ENCODE measurements at places on chromosomes 5 and 9.

GRCh38 chr9:111940697-111941096, 44.1 kb downstream of the UGCG start:
- H3K4me3 ChIP-seq, result no peak overlapping the region
- peaks cover 14% of the 10 kb centered on the region for H3K4me1 ChIP-seq
- H3K27ac ChIP-seq, result peak overlapping the region; percentile 25
- peak; percentile 61 for DNase-seq

GRCh38 chr9:8850914-8851313, 1051.3 kb upstream of the DMAC1 start:
- no peak overlapping the region for H3K4me3 ChIP-seq
- no peaks in the 10 kb centered on the region for H3K36me3 ChIP-seq
- DNase-seq, result no peak
- H3K27ac ChIP-seq, result no peak overlapping the region
- no peaks in the 10 kb centered on the region for H3K27me3 ChIP-seq
- no peaks in the 10 kb centered on the region for H3K4me1 ChIP-seq

DNA sequence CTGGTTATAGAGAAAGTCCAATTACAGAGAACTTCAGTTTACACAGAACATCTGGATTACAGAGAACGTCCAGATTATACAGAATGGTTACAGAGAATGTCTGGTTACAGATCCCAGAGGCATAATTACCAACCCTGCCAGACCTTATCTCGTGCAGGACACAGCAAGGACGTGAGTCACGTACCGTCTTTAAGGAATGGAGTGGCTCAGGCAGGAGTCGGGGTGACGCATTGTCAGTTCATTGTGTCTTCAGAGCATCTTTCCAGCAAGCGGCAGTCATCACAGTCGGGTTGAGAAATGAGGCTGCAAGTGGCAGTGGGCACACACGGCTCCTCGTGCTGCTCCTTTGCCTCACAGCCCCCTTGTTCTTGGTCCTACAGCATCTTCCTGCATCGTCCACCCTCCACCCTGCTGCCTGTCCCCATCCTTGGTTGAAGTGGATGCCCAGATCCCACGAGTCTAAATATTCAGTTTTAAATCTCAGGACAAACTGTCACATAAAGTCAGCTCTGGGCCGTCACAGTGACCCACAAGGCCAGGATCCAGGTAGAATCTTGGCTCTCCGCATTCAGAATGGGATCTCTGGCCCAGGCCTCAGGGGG, 30.0 kb upstream of the SLC6A19 start:
- H3K27me3 ChIP-seq, result peaks cover 44% of the 10 kb centered on the region
- H3K4me1 ChIP-seq, result peaks cover 4% of the 10 kb centered on the region
- no peaks in the 10 kb centered on the region for H3K36me3 ChIP-seq

DNA sequence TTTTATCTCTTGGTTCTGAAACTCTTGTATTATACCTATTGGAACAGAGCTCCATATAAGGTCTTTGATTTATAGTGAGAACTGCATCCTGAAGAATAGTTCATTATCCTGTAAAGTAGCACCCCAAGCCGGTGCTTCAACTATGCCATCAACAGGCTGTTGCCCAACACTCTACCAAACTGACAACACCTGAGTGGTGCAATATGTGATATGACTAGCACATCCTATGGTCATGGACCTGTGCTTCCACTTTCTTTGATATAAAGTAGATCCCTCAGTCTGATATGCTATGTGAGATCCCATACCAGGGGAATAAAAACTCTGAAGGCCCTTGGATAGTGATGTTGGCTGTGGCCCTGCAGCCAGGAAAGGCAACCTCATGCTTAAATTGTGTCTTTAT, 15.8 kb downstream of the CSF2 start:
- no peaks in the 10 kb centered on the region for H3K27me3 ChIP-seq
- no peak overlapping the region for H3K27ac ChIP-seq
- H3K4me3 ChIP-seq, result no peak overlapping the region
- peaks cover 20% of the 10 kb centered on the region for H3K4me1 ChIP-seq

DNA sequence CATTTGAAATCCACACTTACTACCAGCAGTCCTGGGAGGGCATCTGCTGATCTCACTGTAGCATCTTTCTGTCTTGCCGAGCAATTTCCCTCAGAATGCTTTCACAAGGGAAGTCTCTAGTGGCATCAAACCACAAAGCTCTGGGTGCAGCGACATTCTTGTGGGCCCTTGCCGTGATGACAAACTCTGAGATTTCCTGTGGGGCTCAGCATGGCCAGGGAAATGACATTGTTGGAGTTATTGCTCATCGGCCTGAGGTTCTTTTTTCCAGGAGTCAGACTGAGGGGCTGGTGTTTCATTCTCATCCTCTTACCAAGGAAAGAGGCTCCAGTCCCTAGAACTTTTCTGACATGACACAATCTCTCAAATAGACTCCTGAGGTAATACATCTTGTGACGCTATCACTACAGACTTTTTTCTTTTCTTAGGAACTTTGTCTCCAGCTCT, 51.4 kb downstream of the PFDN1 start:
- H3K4me3 ChIP-seq, result no peak overlapping the region
- H3K4me1 ChIP-seq, result peaks cover 15% of the 10 kb centered on the region
- peaks cover 34% of the 10 kb centered on the region for H3K36me3 ChIP-seq
- peak; percentile 98 for DNase-seq
- peak overlapping the region; percentile 62 for H3K27ac ChIP-seq

GRCh38 chr5:36772276-36773140, 104.1 kb upstream of the NIPBL start:
- no peaks in the 10 kb centered on the region for H3K36me3 ChIP-seq
- H3K27me3 ChIP-seq, result peaks cover 8% of the 10 kb centered on the region
- no peaks in the 10 kb centered on the region for H3K4me1 ChIP-seq
- no peak for DNase-seq

GRCh38 chr9:20419533-20419932, 202.8 kb downstream of the MLLT3 start:
- H3K4me3 ChIP-seq, result no peak overlapping the region
- H3K36me3 ChIP-seq, result no peaks in the 10 kb centered on the region
- no peak overlapping the region for H3K27ac ChIP-seq
- DNase-seq, result no peak
- H3K27me3 ChIP-seq, result no peaks in the 10 kb centered on the region
- H3K4me1 ChIP-seq, result no peaks in the 10 kb centered on the region

- no peaks in the 10 kb centered on the region for H3K36me3 ChIP-seq
- no peaks in the 10 kb centered on the region for H3K4me1 ChIP-seq
- no peaks in the 10 kb centered on the region for H3K27me3 ChIP-seq
- no peak overlapping the region for H3K4me3 ChIP-seq
Measured at GRCh38 chr9:87069690-87070089, 122.4 kb upstream of the GAS1 start.

DNA sequence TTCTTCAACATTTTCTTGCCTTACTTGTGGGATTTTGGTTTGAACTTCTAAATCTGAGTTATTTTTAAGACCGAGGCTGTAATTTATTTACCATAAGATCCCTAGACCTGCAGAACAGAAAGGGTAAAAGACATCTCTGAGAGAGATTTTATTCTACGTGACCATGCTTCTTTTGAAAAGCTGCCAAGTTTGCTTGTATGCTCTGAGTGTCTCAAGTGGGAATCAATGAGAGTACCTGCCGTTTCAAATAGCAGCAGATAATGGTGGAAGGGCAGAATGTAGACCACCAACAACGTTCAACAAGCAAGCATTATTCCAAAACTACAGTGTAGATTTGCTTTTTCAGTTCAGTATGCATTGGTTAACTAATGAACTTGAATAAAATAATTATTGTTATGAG, 108.6 kb upstream of the MINAR2 start:
- no peak overlapping the region for H3K27ac ChIP-seq
- DNase-seq, result no peak

DNA sequence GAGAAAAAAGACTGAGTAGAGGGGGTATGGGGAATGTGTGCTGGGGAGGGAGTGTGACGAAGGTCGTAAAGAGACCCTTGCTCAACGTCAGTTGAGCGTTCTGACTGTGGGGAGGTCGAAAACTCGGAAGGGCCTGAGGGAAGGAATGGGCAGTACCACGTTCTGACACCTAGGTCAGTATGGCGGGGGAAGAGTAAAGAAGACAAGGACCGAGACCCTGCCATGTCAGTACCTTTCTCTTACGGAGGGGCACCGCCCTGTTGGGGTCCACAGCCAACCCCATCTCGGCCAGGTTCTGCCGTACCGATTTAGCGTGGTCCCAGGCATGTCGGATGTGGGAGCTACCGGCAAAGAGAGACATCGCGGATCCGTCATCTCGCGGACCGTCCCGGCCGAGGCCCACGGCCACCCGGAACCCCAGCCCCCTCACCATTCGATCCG, 375 bp downstream of the NOP16 start:
- DNase-seq, result peak; percentile 62
- H3K36me3 ChIP-seq, result peaks cover 63% of the 10 kb centered on the region
- H3K27ac ChIP-seq, result peak overlapping the region; percentile 16
- no peaks in the 10 kb centered on the region for H3K27me3 ChIP-seq

DNA sequence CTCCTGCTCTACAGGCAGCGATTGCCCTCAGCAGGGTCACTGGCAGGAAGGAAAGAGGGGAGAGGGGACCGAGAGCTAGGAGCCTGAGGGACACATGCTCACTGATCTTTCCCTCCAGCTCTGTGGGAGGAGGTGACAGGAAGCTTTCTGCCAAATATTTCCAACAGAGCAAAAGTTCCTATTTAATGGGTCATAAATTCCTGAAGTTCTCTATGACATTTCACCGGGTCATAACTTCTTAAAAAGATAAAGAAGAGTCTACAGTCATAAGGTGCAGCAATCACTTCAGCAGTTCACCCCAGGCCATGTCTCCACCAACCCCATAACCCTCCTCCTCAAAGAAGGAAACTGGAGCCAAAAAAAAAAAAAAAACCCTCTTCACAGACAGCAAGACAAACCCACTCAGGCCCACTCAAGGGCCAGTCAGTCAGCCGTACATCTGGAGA, 481.1 kb downstream of the NR2F1-AS1 start:
- H3K27ac ChIP-seq, result no peak overlapping the region
- no peaks in the 10 kb centered on the region for H3K36me3 ChIP-seq
- H3K4me3 ChIP-seq, result no peak overlapping the region

DNA sequence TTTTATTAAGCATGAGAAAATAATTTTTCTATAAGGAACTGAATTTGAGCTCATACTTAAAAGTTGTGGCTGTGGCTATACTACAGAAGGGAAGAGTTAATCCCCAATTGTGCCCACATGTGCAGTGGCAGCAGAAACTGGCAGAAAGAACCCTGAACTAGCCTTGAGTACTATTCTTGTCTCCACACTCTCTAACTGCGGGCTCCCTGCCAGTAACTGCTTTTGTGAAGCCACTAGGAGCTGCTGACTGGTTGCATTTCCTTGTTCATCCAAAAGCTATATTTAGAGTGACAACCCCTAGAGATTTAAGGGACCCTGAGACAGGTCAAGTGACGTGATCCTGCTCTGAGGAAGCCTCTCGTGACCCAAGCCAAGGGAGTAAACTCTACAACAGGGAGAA, 238.6 kb downstream of the ELAVL2 start:
- H3K27ac ChIP-seq, result no peak overlapping the region
- no peaks in the 10 kb centered on the region for H3K4me1 ChIP-seq
- no peaks in the 10 kb centered on the region for H3K27me3 ChIP-seq

GRCh38 chr9:89952401-89952800, 347.6 kb downstream of the GADD45G start:
- no peak overlapping the region for H3K27ac ChIP-seq
- no peaks in the 10 kb centered on the region for H3K4me1 ChIP-seq
- DNase-seq, result peak; percentile 32
- H3K27me3 ChIP-seq, result no peaks in the 10 kb centered on the region
- H3K4me3 ChIP-seq, result no peak overlapping the region

DNA sequence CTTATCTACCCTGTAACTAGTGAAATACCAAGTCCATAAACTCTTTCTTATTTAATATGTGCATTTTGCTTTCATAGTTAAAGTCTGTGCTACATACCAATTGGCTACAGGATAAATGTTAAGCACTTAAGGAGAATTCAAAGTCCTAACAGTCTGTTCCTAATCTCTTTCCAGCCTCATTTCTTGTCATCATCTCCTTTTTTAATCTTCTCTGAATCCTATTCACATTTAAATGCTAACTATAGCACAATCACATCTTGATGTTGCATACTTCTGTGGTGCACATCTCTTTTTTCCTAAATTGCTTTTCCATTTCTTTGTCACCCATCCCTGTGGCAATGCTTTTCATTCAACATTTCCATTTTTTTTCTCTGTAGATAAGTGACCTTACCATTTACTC, 996.1 kb upstream of the TYRP1 start:
- no peak overlapping the region for H3K4me3 ChIP-seq
- H3K27ac ChIP-seq, result no peak overlapping the region
- H3K36me3 ChIP-seq, result no peaks in the 10 kb centered on the region
- no peak for DNase-seq

Data from mesenchymal stem cell (in vitro differentiated cells and primary cell).